Heart right ventricle (tissue), 16 donors: ENCODE measurements at places on chromosomes 11 and 22. TPM values are rescaled to one million over a fixed set of nuclear protein-coding genes. Genes with fewer than 3 reads are reported as not detected.

- no peak for DNase-seq
These were observed 195.0 kb upstream of the NECTIN1 start for GRCh38 chr11:119924017-119924416.

- no peak for DNase-seq
These were observed 3.2 kb upstream of the PRR5 start for GRCh38 chr22:44698531-44699421.

GRCh38 chr11:94746721-94747120 lies 21.4 kb upstream of the AMOTL1 start:
- no peak for DNase-seq

GRCh38 chr11:133576351-133576750 lies 44.0 kb upstream of the OPCML start:
- peak; percentile 13 for DNase-seq

DNA sequence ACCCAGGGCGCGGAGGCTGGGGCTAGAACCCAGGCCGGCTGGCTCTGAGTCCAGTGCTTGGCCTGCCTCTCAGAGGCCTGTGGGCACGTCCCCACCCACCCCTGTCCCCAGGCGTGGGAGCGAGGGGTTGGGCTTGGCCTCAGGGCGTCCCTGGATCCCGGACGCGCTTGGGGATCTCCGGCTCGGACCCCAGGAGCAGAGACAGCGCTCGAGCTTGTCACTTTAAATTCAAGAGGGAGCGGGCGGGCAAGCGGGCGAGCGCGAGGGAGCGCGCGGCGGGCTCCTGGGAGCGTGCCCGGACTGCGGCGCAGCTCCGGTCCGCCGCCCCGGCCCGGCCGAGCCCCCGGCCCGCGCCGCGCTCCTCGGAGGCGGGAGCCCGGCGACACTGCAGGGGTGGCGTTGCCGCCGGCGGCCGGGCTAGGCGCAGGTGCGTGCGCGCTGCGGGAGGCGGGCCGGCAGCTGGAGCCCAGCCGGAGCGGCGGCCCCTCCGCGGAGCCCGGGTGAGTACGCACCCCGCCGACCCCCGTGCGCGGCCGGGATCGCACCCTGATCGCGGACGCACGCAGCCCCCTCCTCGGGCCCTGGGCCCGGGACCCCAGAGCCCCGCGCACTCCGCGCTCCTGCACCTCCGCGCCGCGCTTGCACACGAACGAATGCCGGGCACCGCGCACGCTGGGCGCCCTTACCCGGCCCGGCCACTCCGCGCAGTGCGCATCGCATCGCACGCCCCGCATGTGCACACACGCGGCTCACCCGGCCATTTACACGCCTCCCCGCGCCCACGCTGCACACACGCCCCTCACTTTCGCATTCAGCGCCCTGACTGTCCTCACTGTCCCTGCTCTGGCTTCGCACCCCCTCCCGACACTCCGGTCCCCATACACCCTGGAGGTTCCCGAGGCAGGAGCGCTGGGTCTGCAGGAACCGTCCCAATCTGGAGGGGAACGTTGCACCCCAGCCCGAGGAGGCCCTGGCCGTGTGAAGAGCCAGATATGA lies at the start of gene SYT12:
TSS of gene SYT12 (plus strand) at position 174 of the 996 bp plus-strand sequence. CDS start 7,011 bp downstream, outside the sequence.
- DNase-seq = no peak

MRGPRE gene
- not detected for polyA plus RNA-seq

NFAM1 gene
- 0.38 TPM for polyA plus RNA-seq

OR2D2 gene
- polyA plus RNA-seq = not detected

CSRP3 gene
- 534 TPM for polyA plus RNA-seq
